ENCODE measurements at places on chromosomes 2 and 18. TPM values are rescaled to one million over a fixed set of nuclear protein-coding genes. Genes with fewer than 3 reads are reported as not detected.

Gene ST8SIA5
- not detected for total RNA-seq

Gene AGXT
- not detected for total RNA-seq

Gene MOGAT1
- total RNA-seq = not detected

Gene KDM3A
- total RNA-seq = 20.6 TPM

Gene C2orf80
- not detected for total RNA-seq
